GM12891 (cell line): ENCODE measurements at places on chromosomes 16 and 17.

GRCh38 chr17:16048811-16049449 lies 49.3 kb downstream of the TTC19 start:
- DNase-seq, result no peak

DNA sequence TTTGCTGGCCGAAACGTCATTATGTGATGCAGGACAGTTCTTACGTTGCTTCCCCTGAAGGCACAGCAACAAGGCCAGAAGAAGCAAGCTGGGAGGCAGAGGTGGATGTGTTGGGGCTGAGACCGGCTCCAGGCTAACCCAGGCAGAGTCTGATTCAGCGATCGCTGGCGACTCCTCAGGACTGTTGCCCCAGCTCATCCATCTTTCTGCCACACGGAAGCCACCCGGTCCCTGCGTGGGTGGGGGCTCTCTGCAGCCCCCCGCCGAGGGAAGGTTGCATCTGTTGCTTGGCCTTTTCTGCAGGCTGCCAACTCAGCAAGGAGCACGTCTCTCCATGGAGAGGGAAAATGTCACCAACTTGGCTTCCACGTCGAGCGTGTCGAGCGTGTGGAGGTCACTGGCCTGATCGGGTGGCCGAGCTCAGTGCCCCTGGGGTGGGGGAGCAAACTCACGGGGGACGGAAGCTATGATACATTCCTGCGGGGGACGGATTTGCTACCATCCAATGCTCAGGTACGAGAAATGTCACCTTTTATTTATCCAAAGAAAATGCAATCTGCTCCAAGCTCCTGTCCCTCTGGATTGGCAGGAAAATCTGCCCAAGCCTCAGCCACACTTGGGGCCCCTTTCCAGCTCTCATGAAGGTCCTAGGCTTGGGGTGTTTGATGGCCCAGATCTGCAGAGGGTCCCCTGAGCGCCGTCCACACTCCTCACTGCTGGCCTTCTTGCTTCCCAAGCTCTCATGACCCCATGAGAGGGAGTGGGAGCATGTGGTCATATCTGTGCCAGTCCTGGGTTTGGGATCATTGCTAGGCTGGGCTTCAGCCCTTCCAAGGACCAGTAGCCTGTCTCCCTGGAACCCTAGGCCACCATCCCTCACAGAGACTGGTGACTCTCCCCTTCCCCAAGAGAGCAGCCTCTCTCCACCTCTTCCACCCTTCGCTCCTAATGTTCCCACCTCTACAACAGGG lies 69.4 kb downstream of the RPH3AL start:
- DNase-seq, result no peak

GRCh38 chr17:58759522-58759921 lies 3.9 kb downstream of the PPM1E start:
- no peak for DNase-seq

DNA sequence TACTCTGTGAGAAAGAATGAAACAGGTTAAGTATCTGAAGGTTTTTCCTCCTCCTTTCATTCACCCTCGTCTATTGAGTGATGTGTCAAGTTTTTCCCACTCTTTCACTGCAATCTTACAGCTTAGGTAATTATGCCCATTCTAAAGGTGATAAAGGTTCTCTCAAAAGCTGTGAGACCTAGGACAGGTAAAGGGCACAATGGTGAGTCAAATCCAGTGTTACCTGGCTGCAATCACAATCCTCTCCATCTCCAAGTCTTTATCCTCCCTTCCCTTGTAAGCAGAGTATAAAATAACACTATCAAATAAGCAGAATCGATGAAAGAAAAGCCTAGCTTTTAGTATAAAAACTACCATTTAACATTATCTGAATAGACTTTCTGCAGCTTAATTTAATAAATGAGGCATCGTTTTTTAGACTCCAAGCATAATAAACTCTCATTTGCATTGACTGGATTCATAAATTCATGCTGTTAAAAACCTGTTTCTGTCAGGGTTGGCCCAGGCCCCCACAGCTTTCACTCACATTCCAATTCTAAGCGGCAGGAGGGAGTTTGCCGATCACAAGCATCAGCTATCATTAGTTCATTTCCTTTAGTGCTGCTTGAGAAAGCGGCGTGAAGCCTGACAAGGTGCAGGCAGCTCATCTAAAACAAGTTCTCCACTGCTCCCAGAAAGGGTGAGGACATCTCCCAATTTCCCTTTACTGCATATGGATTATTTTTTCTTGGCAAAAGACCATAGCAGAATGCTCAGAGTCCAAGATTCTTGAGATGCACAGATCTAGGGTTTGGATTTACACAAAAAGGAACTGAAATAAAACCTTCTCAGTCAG lies 67.8 kb downstream of the CDH8 start:
- no peak for DNase-seq

GRCh38 chr16:3490911-3491629 lies 4.2 kb downstream of the C16orf90 start:
- no peak for DNase-seq

- DNase-seq, result no peak
Observed at GRCh38 chr16:23847948-23848347, 12.2 kb downstream of the PRKCB start.

- DNase-seq, result no peak
Observed at GRCh38 chr17:7341842-7342241, 5.5 kb downstream of the ACAP1 start.

DNA sequence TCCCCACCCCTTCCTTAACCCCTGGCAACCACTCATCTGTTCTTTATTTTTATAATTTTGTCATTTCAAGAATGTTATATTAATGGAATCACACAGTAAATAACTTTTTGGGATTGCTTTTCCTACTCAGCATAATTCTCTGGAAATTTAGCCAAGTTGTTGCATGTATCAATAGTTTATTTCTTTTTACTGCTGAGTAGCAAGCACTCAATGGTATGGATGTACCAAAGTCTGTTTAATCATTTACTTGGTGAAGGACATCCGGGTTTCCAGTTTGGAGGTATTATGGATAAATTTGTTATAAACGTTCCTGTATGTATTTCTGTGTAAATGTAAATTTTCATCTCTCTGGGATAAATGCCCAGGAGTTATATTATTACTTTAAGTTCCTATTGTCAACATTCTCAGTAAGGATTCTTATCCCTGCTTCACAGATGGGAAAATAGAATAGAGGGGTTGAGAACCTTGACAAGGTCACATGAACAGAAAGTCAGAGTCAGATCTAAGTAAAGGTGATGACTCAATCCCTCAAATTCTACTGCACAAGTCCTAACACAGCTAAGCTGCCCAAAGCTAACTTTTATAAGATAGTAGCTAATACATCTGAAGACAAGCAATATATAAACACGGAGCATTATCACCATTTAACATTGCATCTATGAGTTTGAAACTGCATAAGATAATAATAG lies 62.4 kb upstream of the MTMR4 start:
- no peak for DNase-seq

- DNase-seq, result no peak
Observed at GRCh38 chr16:15954814-15955151, 5.4 kb downstream of the ABCC1 start.

GRCh38 chr16:70691223-70692129 lies 5.6 kb upstream of the MTSS2 start:
- DNase-seq, result no peak

DNA sequence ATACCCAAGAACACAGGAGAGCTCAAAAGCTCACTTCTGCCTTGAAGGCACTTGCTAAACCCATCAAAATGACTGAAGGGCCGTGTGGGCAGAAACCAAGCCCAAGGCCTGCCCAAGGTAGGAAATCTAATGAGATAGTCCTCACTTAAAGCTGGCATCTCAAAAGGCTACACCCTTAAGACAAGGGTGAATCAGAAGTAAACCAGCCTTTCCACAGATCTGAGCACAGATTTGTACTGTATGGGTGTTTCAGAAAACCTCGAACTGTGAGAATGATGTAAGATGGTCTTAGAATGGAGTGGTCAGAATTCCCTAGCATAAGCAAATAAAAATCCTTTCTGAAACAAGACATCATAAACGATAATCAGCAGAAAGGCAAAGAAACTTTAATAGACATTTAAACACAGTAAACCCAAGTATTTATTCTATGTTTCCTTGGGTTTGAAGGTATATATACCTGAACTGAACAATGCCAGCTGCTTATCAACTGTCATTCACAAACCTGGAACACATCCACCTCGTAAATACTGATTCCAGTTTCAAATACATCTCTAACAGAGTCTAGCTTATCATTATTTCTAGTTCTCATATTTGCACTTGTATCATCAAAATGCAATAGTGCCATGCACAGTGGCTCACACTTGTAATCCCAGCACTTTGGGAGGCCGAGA lies 37.8 kb downstream of the GLG1 start:
- no peak for DNase-seq

DNA sequence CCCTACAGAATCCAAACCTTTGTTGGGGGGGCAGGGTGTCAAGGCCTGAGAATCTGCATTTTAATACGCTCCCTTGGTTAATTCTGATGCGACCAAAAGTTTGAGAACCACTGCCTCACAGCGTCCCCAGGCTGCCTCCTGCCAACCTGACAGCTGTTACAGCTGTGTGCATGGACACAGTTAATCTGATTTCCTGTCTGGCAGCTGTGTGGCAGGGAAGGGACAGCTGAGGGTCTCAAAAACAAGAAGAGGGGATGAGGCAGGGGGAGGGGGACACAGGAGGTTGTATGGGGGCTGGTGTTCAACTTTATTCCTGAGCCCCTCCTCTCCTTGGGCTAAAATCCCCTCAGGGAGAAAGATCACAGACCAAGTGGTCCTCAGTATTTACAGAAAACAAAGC lies 17.5 kb downstream of the HDAC5 start:
- DNase-seq, result no peak

DNA sequence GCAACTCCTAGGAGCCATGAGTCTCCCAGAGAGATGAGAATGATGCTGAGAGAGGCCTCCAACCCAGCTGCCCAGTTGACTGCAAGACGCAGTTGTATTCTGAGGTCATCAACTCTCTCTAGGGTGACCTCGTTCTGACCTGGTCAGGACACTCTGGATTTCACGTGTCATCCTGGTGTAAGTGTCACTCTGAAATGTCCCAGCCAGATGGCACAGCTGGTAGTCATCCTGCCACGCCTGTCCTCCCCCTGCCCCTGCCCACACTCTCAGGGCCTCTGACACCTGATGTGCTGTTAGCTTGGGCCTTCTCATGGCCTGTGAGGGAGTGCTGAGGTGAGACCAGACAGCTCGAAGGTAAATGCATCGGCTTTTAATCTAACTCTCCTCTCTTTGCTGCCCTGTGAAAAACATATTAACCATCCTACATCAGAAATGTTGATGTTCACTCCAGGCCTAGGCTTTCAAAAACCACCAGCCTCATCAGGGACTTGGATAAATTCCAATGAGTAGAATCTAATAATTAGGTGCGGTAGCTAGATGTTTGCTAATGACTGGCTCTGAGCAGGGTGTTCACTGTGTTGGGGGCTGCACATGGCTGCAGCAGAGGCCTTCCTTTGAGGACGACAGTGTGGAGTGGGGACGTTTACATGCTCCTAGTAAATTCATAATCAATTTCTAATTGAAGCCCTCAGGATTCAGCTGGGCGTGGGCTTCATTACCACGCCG lies 13.8 kb downstream of the MLYCD start:
- no peak for DNase-seq

DNA sequence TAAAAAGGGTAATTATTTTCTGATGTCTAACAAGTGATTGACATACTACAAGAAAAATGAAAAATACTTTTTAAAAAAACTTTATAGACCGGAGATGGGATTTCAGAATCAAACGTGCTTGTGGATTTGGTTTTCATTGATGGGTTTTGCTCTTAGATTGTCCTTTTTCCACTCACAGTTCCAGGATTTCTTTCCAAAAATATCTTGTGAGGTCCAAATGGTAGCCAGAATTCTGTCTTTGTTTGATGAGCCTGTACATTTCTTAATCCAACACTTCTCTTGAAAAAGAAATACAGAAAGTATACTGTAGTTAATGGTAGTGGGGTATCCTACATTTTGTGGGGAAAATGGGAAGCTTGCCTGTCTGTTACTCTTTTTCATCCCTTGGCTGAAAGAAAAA lies 329.3 kb downstream of the KCNJ2 start:
- no peak for DNase-seq

- DNase-seq, result no peak
Observed at GRCh38 chr17:46983782-46984181, 4.7 kb upstream of the RPRML start.
